Mucosa of descending colon (tissue), 3 donors: ENCODE measurements at places on chromosomes 3 and 15. TPM values are rescaled to one million over a fixed set of nuclear protein-coding genes. Genes with fewer than 3 reads are reported as not detected.

GRCh38 chr3:187210091-187210490, 12.8 kb downstream of the RTP1 start:
- DNase-seq: no peak

- DNase-seq: no peak
Measured at GRCh38 chr15:98663606-98664005, 15.3 kb downstream of the IGF1R start.

Gene CFAP161
- not detected for total RNA-seq

DNA sequence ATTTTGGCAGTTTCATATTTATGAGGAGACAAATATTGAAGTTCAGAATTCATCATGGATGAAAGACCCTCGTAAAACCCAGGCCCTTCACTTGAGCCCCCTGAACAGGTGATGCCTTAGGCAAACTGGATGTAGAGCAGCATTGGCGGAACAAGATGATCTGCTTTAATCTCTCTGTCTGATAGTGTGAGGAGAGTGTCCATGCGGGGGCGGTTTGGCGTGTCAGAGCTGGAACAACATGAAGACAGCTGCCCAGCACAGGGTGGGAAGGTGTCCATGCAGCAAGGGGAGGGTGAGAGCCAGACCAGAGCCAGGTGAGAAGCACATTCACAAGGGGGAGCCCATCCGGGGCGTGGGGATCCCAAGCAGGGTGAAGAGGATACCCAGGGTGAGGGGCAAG, 31.8 kb upstream of the ANP32A start:
- DNase-seq: no peak

Gene SOX14
- not detected for total RNA-seq

DNA sequence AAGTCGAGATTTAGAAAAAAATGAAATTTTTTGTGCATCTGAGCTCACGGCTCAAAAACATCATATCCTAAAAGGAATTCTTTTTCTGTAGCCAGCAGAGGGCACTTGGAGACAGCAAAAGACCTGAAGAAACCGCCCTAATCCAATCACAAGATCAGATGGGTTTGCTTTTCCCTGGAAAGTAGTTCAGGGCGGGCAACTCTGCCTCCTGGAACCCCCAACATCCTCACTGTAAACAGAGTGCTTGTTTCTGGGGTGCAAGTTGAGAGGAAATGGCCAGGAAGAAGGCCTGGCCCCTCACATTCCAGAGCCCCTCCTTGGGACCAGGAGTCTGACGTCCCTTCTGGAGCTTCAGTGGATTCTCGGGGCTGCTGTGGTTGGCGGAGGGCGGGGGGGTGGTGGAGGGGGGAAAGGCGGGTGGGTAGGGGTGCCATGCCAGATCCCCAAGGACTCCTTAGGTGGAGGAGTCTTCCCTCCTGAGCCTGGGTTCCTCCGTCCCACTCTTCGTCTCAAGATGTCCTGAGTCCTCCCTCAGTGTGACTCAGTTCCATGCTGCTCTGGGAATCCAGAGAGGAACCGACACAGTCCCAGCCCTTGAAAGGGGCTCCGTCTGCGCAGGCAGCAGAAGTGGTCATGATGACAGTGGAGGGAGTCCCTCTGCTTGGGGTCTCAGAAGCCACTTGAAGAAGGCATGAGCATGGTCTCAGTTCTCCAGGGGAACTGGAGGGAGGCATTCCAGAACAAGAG, 35.9 kb downstream of the CCK start:
- DNase-seq: no peak

DNA sequence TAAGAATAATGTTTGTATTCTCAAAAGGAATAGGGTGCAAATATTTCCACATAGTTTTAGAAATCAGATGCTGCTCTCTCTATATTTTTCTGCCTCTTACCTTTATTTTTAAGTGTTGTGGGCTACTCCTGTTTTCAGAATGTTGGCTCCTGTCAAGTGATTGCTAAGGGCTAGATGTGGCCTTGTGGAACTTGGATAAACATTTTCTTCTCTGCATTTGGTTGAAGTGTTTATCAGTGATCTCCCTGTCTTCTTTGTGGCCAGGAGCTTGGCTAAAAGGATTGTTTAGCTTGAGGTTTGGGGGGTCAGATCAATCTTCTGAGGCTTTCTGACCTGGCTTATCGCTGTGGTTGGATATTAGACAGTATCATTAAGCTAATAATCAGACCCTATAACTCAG, 112.6 kb downstream of the TCF12 start:
- DNase-seq: no peak

- no peak for DNase-seq
Measured at GRCh38 chr3:141373768-141374526, 5.6 kb downstream of the ZBTB38 start.

- DNase-seq: no peak
Measured at GRCh38 chr15:39709941-39710340, 72.7 kb downstream of the FSIP1 start.
